Cardiac muscle cell (in vitro differentiated cells and primary cell): ENCODE measurements at places on chromosomes 11 and 22. TPM values are rescaled to one million over a fixed set of nuclear protein-coding genes. Genes with fewer than 3 reads are reported as not detected.

FAM180B gene
- 0.12 TPM in 1 of 2 replicates, not detected in the other for polyA plus RNA-seq

GNB1L gene
- polyA plus RNA-seq, result 3.5 and 9.7 TPM in 2 replicates

CCDC34 gene
- polyA plus RNA-seq, result 12.8 and 19.0 TPM in 2 replicates

TRIM29 gene
- polyA plus RNA-seq, result not detected in 2 replicates

SOX6 gene
- polyA plus RNA-seq, result 3.7 and 7.0 TPM in 2 replicates

SYT12 gene
- 0.62 TPM in 1 of 2 replicates, not detected in the other for polyA plus RNA-seq

- no peak for DNase-seq
- no peaks in the 10 kb centered on the region for H3K36me3 ChIP-seq
- H3K4me3 ChIP-seq, result no peak overlapping the region
- H3K27me3 ChIP-seq, result no peaks in the 10 kb centered on the region
- peak overlapping the region; percentile 84 for H3K27ac ChIP-seq
These were observed 2.6 kb upstream of the ATP5MGL start for GRCh38 chr22:42642806-42643633.

DNA sequence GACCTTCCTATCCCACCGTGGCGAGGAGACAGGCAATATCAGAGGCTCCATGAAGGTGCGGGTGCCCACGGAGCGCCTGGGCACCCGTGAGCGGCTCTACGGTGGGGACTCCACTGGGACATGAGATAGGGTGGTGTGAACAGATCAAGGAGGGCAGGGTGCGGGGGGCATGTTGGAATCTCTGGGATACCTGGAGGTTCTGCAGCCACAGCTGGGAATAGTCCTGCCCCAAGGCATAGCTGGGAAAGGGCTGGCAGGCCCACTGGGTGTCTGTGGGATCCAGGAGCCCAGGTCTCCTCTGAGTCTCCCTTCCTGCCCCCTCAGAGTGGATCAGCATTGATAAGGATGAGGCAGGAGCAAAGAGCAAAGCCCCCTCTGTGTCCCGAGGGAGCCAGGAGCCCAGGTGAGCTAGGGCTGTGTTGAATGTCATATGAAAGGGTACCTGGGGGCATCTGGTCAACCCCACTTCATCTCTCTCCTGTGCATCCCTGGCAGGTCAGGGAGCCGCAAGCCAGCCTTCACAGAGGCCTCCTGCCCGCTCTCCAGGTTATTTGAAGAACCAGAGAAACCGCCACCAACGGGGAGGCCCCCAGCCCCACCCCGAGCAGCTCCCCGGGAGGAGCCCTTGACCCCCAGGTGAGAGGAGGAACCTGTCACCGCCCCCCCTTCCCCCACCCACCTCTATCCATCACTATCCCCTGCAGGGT lies 8.5 kb downstream of the PHOX2A start:
- no peak for DNase-seq
- no peak overlapping the region for H3K4me3 ChIP-seq
- peaks cover 14% of the 10 kb centered on the region for H3K27me3 ChIP-seq
- H3K4me1 ChIP-seq, result peaks cover 7% of the 10 kb centered on the region
- no peak overlapping the region for H3K27ac ChIP-seq
- peaks cover 66% of the 10 kb centered on the region for H3K36me3 ChIP-seq

GRCh38 chr11:123924027-123924426 lies 15.4 kb upstream of the OR4D5 start:
- no peaks in the 10 kb centered on the region for H3K36me3 ChIP-seq
- DNase-seq, result no peak

GRCh38 chr11:114083391-114084252 lies 24.1 kb downstream of the ZBTB16 start:
- H3K4me1 ChIP-seq, result peaks cover 12% of the 10 kb centered on the region
- no peaks in the 10 kb centered on the region for H3K36me3 ChIP-seq
- DNase-seq, result no peak
- no peaks in the 10 kb centered on the region for H3K27me3 ChIP-seq

- no peak overlapping the region for H3K27ac ChIP-seq
- H3K36me3 ChIP-seq, result peaks cover 2% of the 10 kb centered on the region
- no peaks in the 10 kb centered on the region for H3K27me3 ChIP-seq
- no peak for DNase-seq
- no peaks in the 10 kb centered on the region for H3K4me1 ChIP-seq
These were observed 13.2 kb downstream of the PPM1F start for GRCh38 chr22:21939461-21939913.

DNA sequence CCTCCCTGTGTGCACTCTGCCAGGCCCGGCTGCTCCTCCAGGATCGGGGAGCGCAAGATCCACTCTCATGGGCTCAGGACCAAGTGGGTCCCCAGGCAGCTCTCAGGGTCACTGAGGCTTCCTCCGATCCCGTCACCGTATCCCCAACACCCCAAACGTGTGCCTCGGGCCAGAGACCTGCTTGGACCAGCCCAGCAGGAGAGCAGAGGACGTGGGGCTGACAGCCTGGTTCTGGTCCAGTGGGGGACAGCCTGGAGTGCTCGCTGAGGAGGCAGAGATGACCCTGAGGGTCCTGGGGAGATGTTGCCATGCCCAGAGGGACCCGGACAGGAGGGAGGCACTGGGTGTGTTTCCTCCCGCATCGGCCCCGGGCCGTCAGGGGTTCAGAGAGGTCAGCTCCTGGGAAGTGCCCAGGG lies 1402.6 kb downstream of the BRD1 start:
- no peaks in the 10 kb centered on the region for H3K27me3 ChIP-seq
- H3K27ac ChIP-seq, result no peak overlapping the region
- no peaks in the 10 kb centered on the region for H3K4me1 ChIP-seq
- no peaks in the 10 kb centered on the region for H3K36me3 ChIP-seq
- no peak overlapping the region for H3K4me3 ChIP-seq

DNA sequence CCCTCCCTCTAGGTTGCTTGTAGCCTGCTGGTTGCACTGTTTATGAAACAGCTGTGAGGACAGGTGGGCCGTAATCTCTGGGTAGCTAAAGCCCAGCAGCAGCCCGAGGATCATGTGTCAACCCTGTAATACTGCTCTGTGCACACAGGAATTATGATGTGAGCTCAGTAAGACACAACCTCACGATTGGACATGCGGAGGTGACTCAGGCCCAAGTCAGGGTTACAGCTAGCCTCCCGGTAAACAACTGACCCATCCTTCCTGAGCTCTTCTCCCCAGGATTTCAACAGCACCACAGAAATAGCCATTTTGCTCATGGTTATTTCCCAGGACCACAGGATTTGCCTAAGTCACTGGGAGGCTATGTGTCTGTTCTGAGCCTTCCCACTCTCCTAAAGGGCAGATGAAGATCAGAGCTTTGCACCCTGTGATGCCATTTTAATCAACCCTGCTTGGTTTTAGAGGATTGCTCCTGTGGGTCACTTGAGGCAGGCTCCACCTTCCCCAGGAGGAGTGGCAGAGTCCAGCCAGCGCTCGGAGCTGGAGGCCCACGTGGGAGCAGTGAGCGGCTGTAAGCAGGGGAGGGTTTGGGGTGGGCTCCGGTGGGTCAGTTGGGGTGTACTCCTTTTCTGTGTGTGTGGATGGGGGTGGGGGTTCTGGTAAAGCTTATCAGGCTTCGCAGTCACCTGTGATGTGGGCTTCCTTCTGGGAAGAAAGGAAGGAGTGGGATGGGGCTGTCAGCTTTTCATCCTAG lies at the start of gene AMPD3:
Gene AMPD3, plus strand, starts transcription at position 387 of the 754 bp plus-strand sequence. CDS start 6,256 bp downstream, outside the sequence.
- no peak within 1 kb of the TSS for H3K4me3 ChIP-seq
- peak; percentile 69 for DNase-seq
- H3K27me3 ChIP-seq, result peaks cover 24% of the 10 kb centered on the region
- H3K27ac ChIP-seq, result no peak within 1 kb of the TSS
- H3K4me1 ChIP-seq, result peaks cover 30% of the 10 kb centered on the region
- no peaks in the 10 kb centered on the region for H3K36me3 ChIP-seq

DNA sequence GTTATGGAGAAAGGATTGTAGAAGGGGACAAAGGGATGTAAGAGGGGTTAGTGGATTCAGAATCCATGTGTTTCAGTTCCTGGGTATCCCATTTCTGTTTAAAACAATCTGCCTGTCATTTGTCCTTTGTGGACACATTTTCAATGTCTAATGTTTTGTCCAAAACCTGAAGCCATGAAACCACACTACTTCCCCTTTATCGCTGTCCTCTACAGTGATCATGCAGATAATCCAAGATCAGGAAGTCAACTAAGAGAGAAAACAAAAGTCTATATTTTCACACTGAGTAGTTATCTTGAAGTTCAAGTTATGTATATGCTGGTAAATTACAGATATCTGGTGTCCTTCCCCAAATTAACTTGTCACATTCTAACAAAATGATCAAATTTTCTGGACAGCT lies 457.0 kb downstream of the NTM start:
- H3K4me1 ChIP-seq, result peaks cover 4% of the 10 kb centered on the region
- DNase-seq, result no peak
- H3K4me3 ChIP-seq, result no peak overlapping the region
- H3K27ac ChIP-seq, result no peak overlapping the region
- peaks cover 49% of the 10 kb centered on the region for H3K27me3 ChIP-seq
- no peaks in the 10 kb centered on the region for H3K36me3 ChIP-seq

- H3K4me3 ChIP-seq, result no peak overlapping the region
- no peaks in the 10 kb centered on the region for H3K4me1 ChIP-seq
- no peak overlapping the region for H3K27ac ChIP-seq
- no peaks in the 10 kb centered on the region for H3K27me3 ChIP-seq
- DNase-seq, result no peak
These were observed 41.6 kb downstream of the FANCF start for GRCh38 chr11:22583963-22584492.

DNA sequence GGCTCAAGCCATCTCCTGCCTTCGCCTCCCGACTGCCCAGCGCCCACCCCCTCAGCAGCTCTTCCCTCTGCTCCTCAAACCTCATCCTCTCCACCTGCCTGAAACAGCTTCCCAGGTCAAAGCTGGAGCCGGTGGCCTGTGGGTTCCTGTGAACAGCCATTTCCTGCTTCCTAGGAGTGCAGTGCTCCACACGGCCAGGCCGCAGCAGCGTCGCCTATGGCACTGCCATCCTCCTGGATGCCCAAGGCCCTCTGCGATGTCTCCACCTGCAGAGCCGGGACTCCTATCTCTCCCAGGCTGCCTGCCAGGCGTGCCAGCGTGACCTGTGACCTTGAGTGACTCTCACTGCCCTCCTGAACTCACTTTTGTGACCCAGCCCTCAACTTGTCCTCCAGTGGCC lies 24.6 kb downstream of the PPM1F start:
- peaks cover 6% of the 10 kb centered on the region for H3K36me3 ChIP-seq
- H3K4me1 ChIP-seq, result no peaks in the 10 kb centered on the region
- H3K27ac ChIP-seq, result no peak overlapping the region
- H3K4me3 ChIP-seq, result no peak overlapping the region
- no peaks in the 10 kb centered on the region for H3K27me3 ChIP-seq

- H3K36me3 ChIP-seq, result no peaks in the 10 kb centered on the region
- H3K4me3 ChIP-seq, result no peak overlapping the region
- no peaks in the 10 kb centered on the region for H3K27me3 ChIP-seq
- peaks cover 5% of the 10 kb centered on the region for H3K4me1 ChIP-seq
- no peak overlapping the region for H3K27ac ChIP-seq
- DNase-seq, result peak; percentile 83
These were observed 35.5 kb downstream of the PIWIL4 start for GRCh38 chr11:94602430-94603372.

DNA sequence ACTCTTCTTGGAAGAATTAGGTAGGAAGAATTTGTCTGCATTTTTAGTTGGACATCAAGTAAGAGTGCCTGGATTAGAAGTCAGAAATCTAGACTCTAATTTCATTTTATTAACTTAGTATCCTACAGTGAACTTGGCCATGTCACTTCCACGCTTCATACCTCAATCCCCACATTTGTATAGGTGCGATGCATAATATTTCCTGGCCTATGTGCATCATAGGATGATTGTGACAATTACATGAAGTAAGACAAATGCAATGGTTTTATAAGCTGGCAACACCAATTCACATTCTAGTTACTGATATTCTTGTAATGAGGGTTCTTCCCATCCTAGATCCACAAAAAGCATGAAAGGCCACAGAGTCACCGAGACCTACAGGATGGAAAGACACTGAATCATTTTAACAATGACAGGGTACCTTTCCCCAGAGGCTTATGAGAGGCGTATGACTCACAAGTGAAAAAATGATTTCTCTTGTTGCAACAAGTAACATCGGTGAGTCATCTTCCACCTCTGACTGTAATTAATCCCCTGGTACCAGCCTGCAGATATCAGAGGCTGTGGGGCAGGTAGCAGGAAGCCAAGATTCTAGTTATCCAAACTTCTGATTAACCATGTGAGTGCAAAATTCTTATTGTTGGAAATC lies 56.0 kb upstream of the OR5AK2 start:
- no peaks in the 10 kb centered on the region for H3K27me3 ChIP-seq
- H3K27ac ChIP-seq, result no peak overlapping the region
- DNase-seq, result no peak
- no peaks in the 10 kb centered on the region for H3K36me3 ChIP-seq
- H3K4me3 ChIP-seq, result no peak overlapping the region
- peaks cover 10% of the 10 kb centered on the region for H3K4me1 ChIP-seq

- no peak overlapping the region for H3K4me3 ChIP-seq
- no peaks in the 10 kb centered on the region for H3K27me3 ChIP-seq
- H3K36me3 ChIP-seq, result no peaks in the 10 kb centered on the region
- no peak overlapping the region for H3K27ac ChIP-seq
These were observed 10.6 kb downstream of the MTFP1 start for GRCh38 chr22:30436196-30436595.

GRCh38 chr22:39486951-39487825 lies 14.9 kb upstream of the MIEF1 start:
- H3K4me1 ChIP-seq, result no peaks in the 10 kb centered on the region
- no peaks in the 10 kb centered on the region for H3K27me3 ChIP-seq
- DNase-seq, result no peak
- no peak overlapping the region for H3K4me3 ChIP-seq
- H3K27ac ChIP-seq, result peak overlapping the region; percentile 39
